NCI-H524 (cell line): ENCODE measurements at places on chromosomes 2 and 18.

- no peak for DNase-seq
Measured at GRCh38 chr2:155022531-155022930, 324.0 kb downstream of the KCNJ3 start.

DNA sequence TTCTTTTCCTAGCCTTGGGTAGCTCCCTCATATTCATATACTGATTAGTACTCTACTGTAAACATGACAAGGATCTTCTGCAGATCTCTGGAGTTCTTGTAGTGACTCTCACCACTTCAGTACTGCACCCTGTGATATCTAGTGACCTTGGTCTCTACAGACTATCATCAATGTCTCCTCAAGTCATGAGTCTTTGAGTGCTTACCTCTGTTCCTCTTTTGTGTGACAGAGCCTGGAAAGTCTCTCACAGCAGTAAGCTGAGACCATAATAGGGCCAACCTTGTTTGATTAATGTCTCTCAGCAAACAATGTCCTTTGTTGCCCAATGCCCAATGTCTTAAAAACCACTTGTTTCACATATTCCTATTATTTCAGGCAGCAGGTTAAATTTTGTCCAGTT, 34.2 kb upstream of the BAZ2B start:
- no peak for DNase-seq

DNA sequence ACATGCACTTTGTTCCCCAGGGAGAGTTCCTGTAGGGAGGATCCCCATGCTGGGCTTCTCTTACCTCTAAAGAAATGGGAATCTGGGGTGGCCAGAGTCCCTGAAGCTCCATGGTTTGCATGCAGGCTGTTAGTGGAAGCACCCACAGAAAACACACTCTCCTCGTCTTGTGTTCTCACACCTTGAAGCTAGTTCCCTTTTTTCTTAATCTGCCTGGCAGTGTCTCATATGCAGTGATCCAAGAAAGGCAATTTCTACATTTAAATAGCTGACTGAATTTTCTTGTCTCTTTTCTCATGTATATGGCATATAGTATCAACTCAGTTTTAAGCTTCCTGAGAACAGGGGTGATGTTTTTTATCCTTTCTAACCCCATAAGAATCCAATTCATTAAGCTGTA, 65.0 kb downstream of the LINC00305 start:
- DNase-seq, result no peak

DNA sequence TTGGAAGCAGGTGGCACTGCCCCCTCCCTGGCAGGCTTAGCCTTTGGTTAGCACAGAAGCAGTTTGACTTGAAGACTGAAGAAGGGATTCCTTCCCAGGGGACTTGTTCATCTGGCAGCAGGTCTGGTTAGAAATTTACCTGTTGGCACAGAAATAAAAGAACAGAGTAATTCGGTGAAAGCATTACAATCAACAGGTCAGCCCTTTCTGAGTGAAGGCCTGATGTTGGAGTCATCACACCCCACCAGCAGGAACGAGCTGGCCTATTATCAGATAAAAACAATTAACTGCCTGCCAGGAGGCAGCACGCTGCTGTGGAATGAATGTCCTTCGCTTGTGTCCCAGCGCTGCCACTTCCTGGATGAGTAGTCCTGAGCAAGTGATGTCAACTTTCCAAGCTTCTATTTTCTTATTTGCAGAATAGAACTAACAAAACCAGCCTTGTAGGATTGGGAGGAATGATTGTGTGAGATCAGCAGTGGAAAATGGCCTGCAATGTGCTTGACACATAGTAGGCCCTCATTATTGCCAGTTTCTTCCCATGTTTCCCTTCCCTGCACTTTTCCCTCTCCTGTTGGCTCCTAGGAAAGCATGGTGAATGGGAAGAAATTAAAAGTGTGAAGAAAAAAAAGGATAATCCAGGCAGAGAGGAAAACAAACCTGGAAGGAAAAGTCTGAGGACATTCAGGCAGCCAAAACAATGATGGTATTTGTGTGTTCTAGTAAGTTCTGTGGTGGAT, 29.0 kb downstream of the LGALSL start:
- peak; percentile 52 for DNase-seq

DNA sequence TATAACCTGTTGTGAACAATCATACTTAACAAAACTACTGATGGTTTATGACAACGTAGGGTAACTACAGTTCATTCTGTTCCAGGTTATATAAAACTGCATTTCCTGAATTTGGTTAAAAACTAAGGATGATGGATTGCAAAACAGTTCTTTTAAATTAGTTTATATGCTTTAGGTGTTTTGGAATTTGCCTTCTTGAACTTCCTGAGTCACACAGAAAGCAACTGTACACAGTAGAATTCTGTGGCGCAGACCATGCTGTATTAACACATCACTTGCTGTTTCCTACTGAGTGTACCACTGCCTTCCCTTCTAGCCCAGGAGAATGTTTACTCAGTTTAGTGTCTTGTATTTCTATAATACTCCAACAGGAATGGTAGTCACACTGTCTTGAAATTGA, 19.4 kb downstream of the ITGB1BP1 start:
- no peak for DNase-seq

GRCh38 chr2:55416786-55417568, 2.7 kb downstream of the CCDC88A start:
- DNase-seq, result no peak

GRCh38 chr2:69774984-69775982, 33.3 kb downstream of the ANXA4 start:
- DNase-seq, result no peak

DNA sequence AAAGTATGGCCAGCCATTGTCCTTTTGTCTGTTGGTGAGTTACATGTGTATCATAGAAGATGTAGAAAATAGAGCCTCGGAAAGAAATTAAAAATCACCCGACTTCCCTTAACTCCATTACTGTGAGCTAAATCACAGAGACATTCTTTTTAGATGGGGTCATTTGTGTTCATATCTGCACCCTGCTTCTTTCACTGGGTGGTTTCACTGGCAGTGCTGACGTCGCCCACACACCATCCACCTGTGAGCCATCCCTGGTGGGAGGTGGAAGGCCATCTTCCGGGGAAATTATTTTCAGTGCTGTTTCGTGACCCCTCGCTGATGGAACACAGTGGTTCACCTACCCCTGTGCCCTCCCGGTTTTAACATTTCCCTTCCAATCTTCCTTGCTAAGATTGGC, 21.2 kb downstream of the SH3BP4 start:
- DNase-seq, result no peak

GRCh38 chr2:28269019-28269784, 123.5 kb upstream of the FOSL2 start:
- DNase-seq, result no peak

DNA sequence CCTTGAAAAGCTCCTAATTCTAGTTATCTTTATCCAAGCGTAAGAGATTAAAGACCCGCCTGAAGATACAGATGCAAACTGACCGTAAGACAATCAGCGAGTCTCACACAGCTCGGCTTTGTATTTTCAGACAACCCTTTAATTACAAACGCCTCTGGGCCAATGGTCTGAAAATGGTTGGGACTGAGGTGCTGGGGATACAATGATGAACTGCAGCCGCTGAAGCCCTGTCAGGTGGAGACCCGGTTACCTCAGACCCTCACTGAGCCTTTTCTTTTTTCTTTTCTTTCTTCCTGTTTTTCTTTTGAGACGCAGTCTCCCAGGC, 715 bp upstream of the CFAP36 start:
- DNase-seq, result peak; percentile 45

GRCh38 chr18:48762836-48763718, 187.7 kb downstream of the SMAD7 start:
- no peak for DNase-seq

- no peak for DNase-seq
Measured at GRCh38 chr2:201507725-201508124, 56.2 kb downstream of the STRADB start.

GRCh38 chr2:38765149-38765548, 12.9 kb upstream of the GEMIN6 start:
- no peak for DNase-seq

- no peak for DNase-seq
Measured at GRCh38 chr2:160022162-160022561, 40.3 kb downstream of the PLA2R1 start.

- no peak for DNase-seq
Measured at GRCh38 chr2:170368370-170368769, 190.4 kb downstream of the MYO3B start.

- no peak for DNase-seq
Measured at GRCh38 chr2:144511937-144512336, 8.0 kb downstream of the ZEB2 start.

DNA sequence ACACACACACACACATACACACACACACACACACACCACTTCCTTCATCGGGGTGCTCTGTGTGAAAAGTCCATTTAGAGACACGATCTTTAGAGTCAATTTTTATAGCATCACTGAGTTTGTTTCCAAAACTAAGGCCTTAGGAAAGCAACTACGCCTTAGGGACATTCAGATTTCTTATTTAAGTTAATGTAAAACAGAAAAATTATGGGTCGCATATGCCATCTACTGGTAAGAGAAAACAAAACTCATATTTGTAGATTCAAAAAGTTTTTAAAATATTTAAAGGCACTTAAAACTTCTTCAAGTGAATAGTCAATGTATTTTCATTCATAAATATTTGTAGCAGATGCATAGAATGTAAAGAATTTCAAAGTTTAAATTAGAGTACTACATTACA, 166.2 kb downstream of the ATAD2B start:
- DNase-seq, result no peak

GRCh38 chr2:184113696-184114403, 484.5 kb upstream of the ZNF804A start:
- DNase-seq, result no peak

DNA sequence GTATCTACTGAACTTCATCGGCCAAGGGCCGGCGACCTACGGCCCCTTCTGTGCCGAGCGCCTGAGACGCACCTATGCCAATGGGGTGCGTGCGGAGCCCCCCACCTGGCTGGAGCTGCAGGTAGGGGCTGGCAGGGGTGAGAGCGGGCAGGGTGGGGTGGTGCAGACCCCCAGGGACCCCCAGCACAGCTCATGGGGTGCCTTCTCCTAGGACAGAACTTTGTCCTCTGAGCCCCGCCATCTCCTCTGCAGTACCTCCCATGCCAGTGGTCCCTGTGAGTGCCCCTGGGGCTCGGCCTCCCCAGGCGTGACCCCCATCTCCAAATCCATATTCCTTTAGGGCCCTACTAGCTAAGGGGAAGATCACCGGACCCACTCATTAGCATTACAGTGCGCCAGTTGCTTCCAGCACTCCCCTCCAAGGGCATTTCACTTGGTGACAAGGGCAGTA, 23.9 kb upstream of the GPR17 start:
- DNase-seq, result no peak

DNA sequence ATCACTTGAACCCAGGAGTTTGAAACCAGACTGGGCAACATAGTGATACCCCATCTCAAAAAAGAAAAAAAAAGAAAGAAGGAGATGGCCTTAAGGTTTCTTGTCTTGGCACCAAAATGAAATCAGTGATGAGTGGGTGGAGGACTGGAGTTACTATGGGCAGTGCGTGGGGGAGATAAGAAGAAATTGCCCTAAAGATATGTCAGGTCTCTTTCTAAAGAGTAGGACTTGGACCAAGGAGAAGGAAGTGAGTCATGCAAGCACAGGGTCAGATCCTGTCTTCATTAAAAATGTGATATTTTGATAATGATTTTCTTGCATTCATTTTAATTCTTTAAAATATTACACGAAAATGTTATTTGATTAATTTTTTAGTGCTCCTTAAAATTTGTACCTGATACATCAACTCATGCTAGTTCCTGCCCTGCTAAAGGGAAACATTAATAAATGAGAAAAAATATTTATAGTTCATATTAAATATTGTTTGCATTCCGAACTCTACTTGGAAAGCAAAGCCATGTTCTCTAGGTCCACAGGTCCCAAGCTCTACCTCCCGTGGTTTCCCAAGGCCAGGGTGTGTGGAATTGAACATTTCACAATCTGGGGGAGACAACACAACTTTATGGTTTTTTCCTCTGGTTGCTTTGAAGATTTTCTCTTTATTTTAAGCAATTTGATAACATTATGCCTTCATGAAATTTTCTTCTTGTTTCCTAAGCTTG, 62.6 kb upstream of the CTLA4 start:
- no peak for DNase-seq

- no peak for DNase-seq
Measured at GRCh38 chr2:47488870-47489584, 86.1 kb downstream of the MSH2 start.

GRCh38 chr2:190069936-190070696, 7.6 kb upstream of the MSTN start:
- peak; percentile 21 for DNase-seq

DNA sequence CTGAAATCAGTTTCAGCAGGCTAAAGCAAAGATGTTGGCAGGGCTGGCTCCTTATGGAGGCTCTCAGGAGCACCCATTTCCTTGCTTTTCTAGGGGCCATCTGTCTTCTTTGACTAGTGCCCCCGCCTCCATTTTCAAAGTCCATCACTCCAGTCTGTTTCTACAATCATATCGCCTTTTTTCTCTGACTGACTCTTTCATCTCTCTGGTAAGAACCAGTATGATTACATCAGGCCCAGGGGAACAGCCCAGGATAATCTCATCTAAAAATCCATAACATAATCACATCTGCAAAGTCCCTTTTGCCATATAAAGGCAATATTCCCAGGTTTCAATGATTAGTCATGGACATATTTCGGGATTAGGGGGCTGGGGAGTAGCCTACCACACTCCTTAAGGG, 57.0 kb downstream of the CUL3 start:
- no peak for DNase-seq

GRCh38 chr2:99786636-99787390, 297.0 kb upstream of the REV1 start:
- DNase-seq, result peak; percentile 48

DNA sequence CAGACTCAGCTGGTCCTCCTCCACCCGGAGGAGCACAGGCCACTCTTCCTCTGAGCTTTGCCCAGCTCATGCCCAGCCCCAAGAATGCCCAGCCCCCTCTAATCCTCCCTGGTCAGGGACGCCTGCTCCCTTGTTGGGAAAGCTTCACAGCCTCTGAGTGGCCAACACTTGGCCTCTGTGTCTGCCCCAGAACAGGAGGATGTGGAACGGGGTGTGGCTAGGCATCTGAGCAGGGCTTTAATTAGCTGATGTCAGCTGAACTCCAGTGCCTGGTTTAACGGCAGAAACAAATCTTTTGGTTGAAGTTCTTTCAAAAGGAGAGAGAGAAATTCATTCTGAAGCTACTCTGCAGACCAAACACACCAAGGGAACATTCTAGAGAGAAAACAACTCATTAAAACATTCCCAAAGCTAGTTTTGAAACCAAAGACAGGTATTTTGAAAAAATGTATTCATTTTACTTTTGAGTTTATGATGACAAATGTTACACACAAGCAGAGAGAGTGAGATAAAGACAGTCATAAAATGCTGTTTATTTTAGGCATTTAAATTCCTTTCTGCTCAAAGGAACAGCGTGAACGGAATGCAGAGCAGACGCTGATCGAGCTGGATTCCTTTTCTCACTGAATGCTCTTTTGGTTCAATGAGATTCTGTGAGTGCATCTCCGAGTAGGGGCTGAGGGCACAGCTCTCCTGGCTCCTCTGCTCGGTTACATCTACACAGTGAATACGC, 63.8 kb downstream of the RTP5 start:
- DNase-seq, result no peak

DNA sequence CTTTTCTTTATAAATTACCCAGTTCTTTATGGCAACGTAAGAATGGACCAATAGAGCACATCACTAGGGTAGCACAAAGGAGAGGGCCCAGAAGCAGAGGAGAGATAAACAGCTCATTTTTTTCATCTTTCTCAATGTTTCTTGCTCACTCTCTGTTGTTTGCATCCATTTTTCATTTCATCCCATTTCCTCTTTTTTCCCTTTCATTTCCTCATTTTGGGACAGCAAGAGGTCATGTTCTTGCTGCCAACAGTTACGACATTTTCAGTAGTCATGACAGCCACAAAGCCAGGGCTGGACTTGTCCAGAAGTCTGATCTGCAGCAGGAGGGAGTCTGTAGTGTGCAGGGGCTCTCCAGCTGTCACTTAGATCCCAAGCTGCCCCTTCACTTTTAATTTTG, 52.7 kb upstream of the CYP1B1 start:
- DNase-seq, result peak; percentile 18
